ENCODE measurements at places on chromosomes 7 and 10.
A peak's percentile ranks its signal among the peaks of the same experiment; 100 is the strongest.

- no peak for DNase-seq
Observed at GRCh38 chr10:126407831-126408230, 19.6 kb upstream of the ADAM12 start.

- DNase-seq = no peak
Observed at GRCh38 chr10:130179640-130180039, 43.4 kb downstream of the GLRX3 start.

DNA sequence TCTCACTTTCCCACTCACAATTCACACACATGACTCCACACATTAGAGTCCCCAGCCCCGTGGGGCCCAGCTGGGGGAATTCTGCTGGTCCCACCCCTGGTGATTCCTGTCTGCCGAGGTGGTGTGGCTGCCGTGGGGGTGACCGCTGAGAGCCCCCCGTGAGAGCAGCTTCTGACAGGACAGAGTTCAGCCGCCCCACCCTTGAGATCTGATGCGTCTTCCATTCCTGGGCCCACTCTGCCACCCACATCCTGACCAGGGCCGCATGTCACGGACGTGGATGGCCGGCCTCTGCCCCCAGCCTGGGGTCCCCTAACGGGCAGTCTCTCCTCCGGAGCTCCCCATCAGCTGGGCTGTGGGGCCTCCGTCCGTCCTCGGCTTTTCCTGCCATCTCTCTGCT lies 240.1 kb upstream of the PITRM1 start:
- DNase-seq = no peak

DNA sequence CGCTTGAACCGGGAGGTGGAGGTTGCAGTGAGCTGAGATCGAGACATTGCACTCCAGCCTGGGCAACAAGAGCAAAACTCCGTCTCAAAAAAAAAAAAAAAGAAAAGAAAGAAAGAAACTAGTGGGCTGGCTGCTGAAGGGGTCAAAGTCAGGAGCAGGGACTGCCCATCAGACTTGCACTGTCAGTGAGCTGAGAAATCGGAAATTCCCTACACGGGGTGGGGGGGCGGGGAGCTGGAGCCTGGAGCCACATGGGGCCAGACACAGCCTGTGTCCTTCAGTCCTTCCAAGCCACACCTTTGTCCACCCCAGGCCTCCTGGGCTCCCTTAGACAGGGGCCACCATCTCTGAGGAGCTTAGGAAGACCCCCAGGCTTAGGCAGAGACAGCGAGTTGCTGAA lies 34.5 kb downstream of the SRRM3 start:
- DNase-seq = no peak

DNA sequence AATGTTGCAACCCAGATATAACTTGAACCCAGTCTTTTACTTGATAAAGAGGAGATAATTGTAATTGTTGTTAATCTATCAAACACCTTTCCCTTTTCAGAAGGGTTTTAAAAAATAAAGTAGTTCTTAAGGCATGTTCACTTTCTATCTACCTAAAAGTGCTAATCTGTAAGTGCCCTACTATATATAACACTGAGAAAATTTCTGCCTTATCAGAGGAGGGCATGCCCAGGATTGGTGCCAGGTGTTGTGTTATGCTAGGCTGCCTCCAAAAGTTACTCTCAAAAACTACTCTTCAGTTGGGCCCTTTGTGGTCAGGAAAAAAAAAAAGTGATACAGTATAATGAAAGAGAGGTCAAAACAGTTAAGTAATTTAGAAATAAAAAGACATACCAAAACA lies 36.3 kb downstream of the SMNDC1 start:
- peak; percentile 56 for DNase-seq

- DNase-seq = no peak
Observed at GRCh38 chr10:62511238-62511637, 137.1 kb downstream of the ZNF365 start.

Measured in right cardiac atrium (tissue), 5 donors.